ENCODE measurements at places on chromosomes 13 and 19. TPM values are rescaled to one million over a fixed set of nuclear protein-coding genes. Genes with fewer than 3 reads are reported as not detected.
A peak's percentile ranks its signal among the peaks of the same experiment; 100 is the strongest.

DNA sequence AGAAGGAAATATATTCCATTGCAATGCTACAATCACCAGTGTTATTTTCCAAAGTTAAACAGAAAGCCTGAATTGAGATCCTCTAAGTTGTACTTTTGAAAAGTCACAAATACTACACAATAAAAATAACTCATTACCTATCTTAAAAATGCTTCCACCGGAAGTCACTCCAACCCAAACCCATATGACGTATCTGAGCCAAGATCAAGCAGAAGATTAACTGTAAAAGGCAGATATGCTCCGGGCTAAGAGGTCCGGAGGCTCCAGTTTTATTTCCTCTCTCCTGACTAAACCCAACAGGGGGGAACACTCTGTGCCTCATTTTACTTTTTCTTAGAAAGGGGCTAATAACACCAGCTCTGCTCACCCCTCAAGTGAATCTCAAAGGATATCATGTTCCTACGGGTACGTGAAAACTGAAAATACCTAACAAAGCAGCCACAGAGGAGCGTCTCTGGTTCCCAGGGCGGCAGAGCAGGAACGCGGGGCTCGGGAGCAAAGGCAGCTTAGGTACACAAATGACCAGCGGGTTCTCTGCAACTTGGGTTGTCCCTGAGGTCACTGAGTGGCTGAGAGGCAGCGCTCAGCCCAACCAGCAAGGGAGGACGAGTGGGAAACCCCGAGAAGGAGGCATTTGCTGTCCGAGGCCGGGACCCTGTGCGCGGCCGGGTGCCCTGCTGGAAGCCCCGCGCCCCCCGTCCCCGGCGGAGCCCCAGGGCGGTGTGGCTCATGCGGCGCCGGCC lies 750 bp downstream of the RAB20 start:
- H3K36me3 ChIP-seq = peaks cover 2% of the 10 kb centered on the region
- peaks cover 44% of the 10 kb centered on the region for H3K27me3 ChIP-seq
- DNase-seq = no peak
- H3K4me1 ChIP-seq = peaks cover 15% of the 10 kb centered on the region
- peak overlapping the region; percentile 95 for H3K27ac ChIP-seq
- H3K4me3 ChIP-seq = peak overlapping the region; percentile 82

DNA sequence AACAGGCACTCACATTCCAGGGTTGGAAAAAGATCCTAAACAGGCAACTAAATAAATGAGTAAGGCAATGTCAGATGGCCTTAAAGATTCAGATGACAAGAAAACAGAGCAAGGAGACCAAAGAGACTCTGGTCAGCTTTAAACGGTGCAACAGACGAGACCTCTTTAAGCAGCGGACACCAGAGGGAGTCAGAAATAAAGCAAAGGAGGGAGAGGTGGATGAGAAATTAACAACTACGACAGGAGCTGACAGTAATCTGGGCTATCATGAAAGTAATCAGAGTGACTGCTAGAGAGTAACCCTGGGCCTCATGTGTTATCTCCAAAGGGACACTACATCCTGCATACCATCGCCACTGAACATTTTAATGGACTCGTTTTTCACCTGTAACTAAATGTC lies 1.1 kb downstream of the ZNF550 start:
- H3K4me1 ChIP-seq = peaks cover 27% of the 10 kb centered on the region
- peak overlapping the region; percentile 89 for H3K27ac ChIP-seq
- DNase-seq = no peak
- peaks cover 43% of the 10 kb centered on the region for H3K36me3 ChIP-seq
- no peaks in the 10 kb centered on the region for H3K27me3 ChIP-seq
- H3K4me3 ChIP-seq = peak overlapping the region; percentile 93

- H3K4me1 ChIP-seq = peaks cover 4% of the 10 kb centered on the region
- no peak overlapping the region for H3K4me3 ChIP-seq
- H3K27ac ChIP-seq = peak overlapping the region; percentile 45
- DNase-seq = no peak
- peaks cover 3% of the 10 kb centered on the region for H3K27me3 ChIP-seq
- H3K36me3 ChIP-seq = peaks cover 9% of the 10 kb centered on the region
Measured at GRCh38 chr19:44684892-44685863, 13.8 kb upstream of the CEACAM16 start.

DNA sequence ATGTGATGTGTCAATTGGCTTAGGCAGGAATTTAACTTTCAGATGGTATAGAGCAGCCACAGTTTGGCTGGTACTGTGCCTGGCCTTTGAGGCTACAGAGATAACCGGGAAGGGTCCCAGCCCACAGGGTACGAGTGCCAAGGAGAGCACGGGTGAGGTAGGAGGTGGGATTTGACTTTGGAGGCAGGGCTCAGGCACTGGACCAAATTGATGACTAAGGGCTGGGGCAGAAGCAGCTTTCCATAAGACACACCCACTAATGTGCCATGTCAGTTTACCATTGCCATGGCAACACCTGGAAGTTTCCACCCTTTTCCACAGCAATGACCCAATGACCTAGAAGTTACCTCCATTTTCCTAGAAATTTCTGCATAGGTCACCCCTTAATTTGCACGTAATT lies 466.2 kb downstream of the TSHZ3 start:
- H3K36me3 ChIP-seq = no peaks in the 10 kb centered on the region
- no peak for DNase-seq
- no peak overlapping the region for H3K27ac ChIP-seq
- peaks cover 7% of the 10 kb centered on the region for H3K27me3 ChIP-seq

- H3K4me1 ChIP-seq = peaks cover 2% of the 10 kb centered on the region
- no peaks in the 10 kb centered on the region for H3K27me3 ChIP-seq
- no peak overlapping the region for H3K4me3 ChIP-seq
- DNase-seq = no peak
- no peaks in the 10 kb centered on the region for H3K36me3 ChIP-seq
Measured at GRCh38 chr13:24355103-24355502, 45.7 kb downstream of the C1QTNF9 start.

DNA sequence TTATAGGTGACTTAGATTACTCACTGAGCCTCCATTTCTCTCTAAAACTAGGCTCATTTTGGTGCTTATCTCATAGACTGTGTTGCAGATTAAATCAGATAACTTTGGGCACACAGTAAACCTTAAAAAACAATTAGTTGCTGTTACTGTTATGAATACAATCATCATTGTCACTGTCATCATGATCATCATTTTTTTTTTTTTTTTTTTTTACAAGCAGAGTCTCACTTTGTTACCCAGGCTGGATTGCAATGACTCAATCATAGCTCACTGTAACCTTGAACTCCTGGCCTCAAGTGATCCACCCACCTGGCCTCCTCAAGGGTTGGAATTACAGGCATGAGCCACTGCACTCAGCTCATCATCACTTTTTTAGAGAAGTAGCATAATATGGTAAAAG lies 60.0 kb downstream of the VWA8 start:
- H3K4me3 ChIP-seq = no peak overlapping the region
- H3K4me1 ChIP-seq = no peaks in the 10 kb centered on the region
- peaks cover 17% of the 10 kb centered on the region for H3K36me3 ChIP-seq
- H3K27me3 ChIP-seq = no peaks in the 10 kb centered on the region
- DNase-seq = no peak

Gene C5AR2
- total RNA-seq = not detected

Gene CD79A
- total RNA-seq = 0.78 TPM

Gene MBD3L3
- not detected for total RNA-seq

Gene ZNF763
- 8.7 TPM for total RNA-seq
